ENCODE measurements at places on chromosomes 5 and 9. TPM values are rescaled to one million over a fixed set of nuclear protein-coding genes. Genes with fewer than 3 reads are reported as not detected.

IL5 gene
- not detected for total RNA-seq

F2RL1 gene
- 17.5 TPM for total RNA-seq

MED27 gene
- 3.4 TPM for total RNA-seq

FBN2 gene
- total RNA-seq: not detected

SPATA9 gene
- total RNA-seq: not detected

NKD2 gene
- 4.2 TPM for total RNA-seq

LCN1 gene
- total RNA-seq: not detected

WDR55 gene
- 14.5 TPM for total RNA-seq

TAF1L gene
- total RNA-seq: not detected

BRD3OS gene
- total RNA-seq: 9.6 TPM

FAM114A2 gene
- 31.1 TPM for total RNA-seq

F12 gene
- total RNA-seq: 4.4 TPM

ASPN gene
- total RNA-seq: 3.6 TPM

ZFP2 gene
- total RNA-seq: 2.6 TPM

STK32A gene
- total RNA-seq: 6.6 TPM

SLC4A9 gene
- not detected for total RNA-seq

TAF9 gene
- total RNA-seq: 8.6 TPM

HTR1A gene
- total RNA-seq: not detected

RAB3C gene
- total RNA-seq: 2.3 TPM

KCNN2 gene
- total RNA-seq: 4.6 TPM

TMEM232 gene
- total RNA-seq: 1.3 TPM

LECT2 gene
- total RNA-seq: not detected

PKD2L2 gene
- not detected for total RNA-seq

CNTNAP3 gene
- 2.1 TPM for total RNA-seq

PRKACG gene
- total RNA-seq: not detected

CDH9 gene
- total RNA-seq: not detected

SLC34A3 gene
- total RNA-seq: not detected

GABRA6 gene
- total RNA-seq: not detected

ENTPD8 gene
- 2.0 TPM for total RNA-seq

NR5A1 gene
- not detected for total RNA-seq

IFNB1 gene
- not detected for total RNA-seq

SURF2 gene
- total RNA-seq: 27.0 TPM

CCL27 gene
- total RNA-seq: not detected

POLR3G gene
- total RNA-seq: 1.6 TPM

LCN6 gene
- total RNA-seq: not detected

CDC37L1 gene
- total RNA-seq: 9.9 TPM

DNAH5 gene
- 2.6 TPM for total RNA-seq

FGD3 gene
- total RNA-seq: 12.2 TPM

COL27A1 gene
- total RNA-seq: 24.1 TPM

All from body of pancreas (tissue), 4 donors.